ENCODE measurements at places on chromosomes 16 and 17.
A peak's percentile ranks its signal among the peaks of the same experiment; 100 is the strongest.

- DNase-seq, result no peak
These were observed 12.2 kb upstream of the METRNL start for GRCh38 chr17:83067071-83067717.

GRCh38 chr17:76171706-76172105 lies 30.7 kb upstream of the FOXJ1 start:
- DNase-seq, result no peak

DNA sequence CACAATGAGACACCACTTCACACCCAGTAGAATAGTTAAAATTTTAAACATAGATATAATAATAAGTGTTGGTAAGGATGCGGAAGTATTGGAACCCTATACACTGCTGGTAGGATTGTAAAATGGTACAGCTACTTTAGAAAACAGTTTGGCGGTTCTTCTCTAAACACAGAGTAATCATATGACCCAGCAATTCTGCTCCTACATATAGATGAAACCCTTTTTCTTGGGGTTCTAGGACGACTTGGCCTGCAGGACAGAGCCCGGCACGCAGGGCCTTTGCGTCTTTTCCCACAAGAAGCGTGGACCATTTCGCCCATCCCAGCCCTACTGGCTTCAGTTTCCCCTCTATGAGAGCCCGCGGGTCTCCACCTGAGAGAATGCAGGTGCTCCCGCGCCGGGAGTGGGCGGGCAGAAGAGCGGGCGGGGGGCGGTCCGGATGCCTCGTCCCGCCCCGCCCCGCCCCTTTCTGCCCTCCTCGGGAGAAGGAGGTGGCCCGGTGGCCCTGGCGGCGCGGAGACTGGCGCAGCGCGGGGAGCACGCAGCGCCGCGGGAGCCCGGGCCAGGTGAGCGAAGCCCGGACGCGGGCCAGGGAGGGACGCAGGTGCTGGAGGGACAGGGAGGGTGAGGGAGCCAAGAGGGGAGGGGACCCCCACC lies at the start of gene SDR42E2:
Gene SDR42E2 (plus strand): TSS at position 508 of the 657 bp plus-strand sequence. CDS start 3,077 bp downstream, outside the sequence.
- peak; percentile 17 for DNase-seq

DNA sequence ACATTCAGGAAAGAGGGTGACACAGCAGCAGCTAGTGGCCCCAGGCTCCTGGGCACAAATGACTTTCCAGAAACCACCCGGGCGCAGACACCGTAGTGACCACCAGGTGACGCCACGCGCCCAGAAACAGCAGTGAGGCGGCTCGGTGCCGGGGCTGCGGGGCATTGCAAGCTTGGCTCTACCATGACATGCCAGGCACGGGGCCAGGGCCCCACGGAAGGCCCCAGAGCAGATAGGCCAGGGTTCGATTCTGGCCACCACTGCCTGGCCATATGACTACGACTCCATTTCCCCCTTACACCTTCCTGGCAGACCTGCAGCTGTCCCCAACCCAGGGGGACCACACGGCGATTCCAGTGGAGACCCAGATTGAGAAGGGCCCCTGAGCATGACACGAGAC lies 6.7 kb downstream of the RHBDF1 start:
- peak; percentile 73 for DNase-seq

DNA sequence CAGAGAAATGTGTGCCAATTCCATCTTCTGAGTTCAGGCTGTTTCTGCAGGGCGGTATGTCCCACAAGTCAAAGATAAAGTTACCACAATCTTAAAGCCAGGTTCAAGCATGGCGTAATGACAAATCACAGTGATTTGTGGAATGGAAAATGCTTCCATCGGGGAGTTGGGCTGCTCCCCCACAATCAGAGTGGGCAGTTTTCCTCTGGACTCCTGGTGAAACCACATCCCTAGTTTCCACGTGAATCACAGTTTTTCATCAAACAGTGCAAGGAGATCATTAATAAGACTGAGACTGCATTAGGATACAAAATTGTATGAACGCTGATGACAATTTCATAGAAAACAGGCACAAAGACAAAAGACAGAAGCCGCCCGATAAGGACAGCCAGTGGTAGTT lies 3.6 kb downstream of the LITAF start:
- no peak for DNase-seq

GRCh38 chr16:59634004-59634579 lies 900.0 kb upstream of the GOT2 start:
- no peak for DNase-seq

Data from T-helper 2 cell (primary cell).